ENCODE measurements at places on chromosomes 3 and 15.

- DNase-seq, result no peak
Measured at GRCh38 chr3:67791620-67792019, 137.2 kb upstream of the SUCLG2 start.

DNA sequence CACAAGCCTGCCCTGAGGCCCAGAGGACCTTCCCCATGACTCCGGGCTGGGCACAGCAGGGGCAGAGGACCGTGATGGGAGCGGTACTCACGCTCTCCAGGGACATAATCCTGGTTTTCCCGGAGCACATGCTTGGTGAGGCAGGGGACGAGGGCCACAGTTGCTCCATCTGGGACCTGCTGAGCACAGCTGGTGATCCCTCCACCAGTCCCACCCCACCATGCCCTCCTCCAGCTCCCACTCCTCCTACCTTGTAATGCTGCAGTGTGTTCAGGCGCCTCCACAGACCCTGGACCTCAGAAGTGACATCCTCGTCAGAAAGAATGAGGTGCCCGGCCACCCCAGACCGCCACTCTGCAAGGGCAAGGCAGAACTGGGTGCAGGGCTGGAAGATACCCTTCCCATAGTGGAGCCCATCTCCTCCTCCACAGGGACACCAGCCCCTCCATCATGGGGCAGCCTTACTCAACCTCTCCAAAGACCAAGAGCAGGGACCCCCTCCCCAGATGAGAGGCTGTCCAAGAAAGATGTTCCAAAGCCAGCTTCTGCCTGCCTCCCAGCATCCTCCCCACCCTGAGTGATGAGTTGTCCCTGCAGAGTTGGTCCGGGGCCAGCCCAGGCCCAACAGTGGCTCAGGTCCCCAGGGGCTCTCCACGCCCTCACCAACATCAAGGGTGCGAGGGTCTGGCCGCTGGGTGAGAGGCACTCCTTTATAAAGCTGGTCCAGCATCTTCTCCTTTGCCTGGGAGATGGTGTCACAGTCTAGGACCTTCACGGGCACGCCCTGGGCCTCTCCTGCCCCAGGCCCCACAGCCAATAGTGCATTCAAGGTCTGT lies 19.5 kb downstream of the PLXNB1 start:
- peak; percentile 2 for DNase-seq

- no peak for DNase-seq
Measured at GRCh38 chr3:150223558-150223957, 184.5 kb upstream of the TSC22D2 start.

DNA sequence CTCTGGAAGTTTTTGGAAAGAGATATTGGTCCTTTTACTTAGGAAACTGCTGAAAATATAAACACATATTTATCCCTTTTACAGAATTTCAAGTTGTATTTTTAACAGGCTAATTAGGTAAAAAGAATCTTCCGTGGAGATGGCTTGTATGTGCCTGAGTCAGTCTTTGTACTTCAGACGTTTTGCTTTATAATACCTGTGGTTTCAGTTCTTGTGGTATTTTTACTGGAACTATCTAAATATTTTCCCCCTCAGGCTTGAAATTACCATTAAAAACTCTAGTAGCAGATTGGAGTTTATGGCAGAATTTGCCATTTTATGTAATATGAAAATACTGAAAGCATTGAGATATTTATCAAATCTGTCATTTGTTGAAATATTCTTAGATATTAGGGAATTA lies 151.6 kb upstream of the CGNL1 start:
- DNase-seq, result no peak

- peak; percentile 22 for DNase-seq
Measured at GRCh38 chr3:66989860-66990696, 8.0 kb upstream of the KBTBD8 start.

GRCh38 chr3:37575284-37575683 lies 286.4 kb upstream of the CTDSPL start:
- no peak for DNase-seq

DNA sequence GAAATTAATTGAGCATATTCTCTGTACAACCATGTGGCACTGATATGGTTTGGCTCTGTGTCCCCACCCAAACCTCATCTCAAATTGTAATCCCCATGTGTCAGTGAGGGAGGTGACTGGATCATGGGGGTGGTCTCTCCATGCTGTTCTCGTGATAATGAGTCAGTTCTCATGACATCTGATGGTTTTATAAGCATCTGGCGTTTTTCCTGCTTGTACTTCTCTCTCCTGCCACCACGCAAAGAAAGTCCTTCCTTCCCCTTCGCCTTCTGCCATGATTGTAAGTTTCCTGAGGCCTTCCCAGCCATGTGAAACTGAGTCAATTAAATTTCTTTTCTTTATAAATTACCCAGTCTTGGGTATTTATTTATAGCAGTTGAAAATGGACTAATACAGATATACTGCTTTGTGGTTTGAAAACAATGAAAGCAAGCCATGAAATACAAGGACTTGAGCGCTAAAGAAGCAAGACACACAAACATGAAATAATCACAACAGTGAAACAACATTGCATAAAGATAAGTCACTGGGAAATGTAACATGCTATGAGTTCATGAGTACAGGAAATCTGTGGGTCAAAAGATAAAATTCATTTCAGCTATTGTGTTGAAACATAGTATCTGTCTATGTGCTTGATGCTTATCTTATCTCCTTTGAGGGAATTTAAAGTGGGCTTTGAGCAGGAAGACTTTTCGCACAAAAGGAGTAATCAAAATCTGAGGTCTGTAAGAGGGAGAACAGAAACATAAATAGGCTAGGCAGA lies 288.7 kb downstream of the GBE1 start:
- DNase-seq, result no peak

- DNase-seq, result no peak
Measured at GRCh38 chr3:184662187-184662586, 49.7 kb downstream of the MAGEF1 start.

All from BE2C (cell line).